Stimulated activated CD8-positive, alpha-beta memory T cell treated with anti-CD3 and anti-CD28 coated beads, Interleukin-4, amount 100 ng/mL, for 4 hours (primary cell): ENCODE measurements at places on chromosomes 4 and X.

- DNase-seq = no peak
Observed at GRCh38 chr4:159046683-159047082, 56.2 kb upstream of the RAPGEF2 start.

DNA sequence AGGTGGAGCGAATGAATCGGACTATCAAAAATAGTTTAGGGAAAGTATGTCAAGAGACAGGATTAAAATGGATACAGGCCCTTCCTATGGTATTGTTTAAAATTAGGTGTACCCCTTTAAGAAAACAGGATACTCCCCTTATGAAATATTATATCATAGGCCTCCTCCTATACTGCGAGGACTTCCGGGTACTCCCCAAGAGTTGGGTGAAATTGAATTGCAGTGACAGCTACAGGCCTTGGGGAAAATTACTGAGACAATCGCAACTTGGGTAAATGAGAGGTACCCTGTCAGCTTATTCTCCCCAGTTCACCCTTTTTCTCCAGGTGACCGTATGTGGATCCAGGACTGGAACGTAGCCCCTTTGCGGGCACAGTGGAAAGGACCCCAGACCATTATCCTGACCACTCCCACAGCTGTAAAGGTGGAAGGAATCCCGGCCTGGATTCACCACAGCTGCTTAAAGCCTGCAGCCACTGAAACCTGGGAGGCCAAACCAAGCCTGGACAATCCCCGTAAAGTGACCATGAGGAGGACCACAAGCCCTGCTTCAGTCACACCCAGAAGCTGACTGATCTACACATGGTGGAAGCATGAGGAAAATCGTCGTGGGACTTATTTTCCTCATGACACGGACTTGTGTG is 1138.1 kb downstream of the ARAP2 start:
- DNase-seq = no peak

- DNase-seq = no peak
Observed at GRCh38 chrX:110703641-110704040, 92.0 kb downstream of the CHRDL1 start.

DNA sequence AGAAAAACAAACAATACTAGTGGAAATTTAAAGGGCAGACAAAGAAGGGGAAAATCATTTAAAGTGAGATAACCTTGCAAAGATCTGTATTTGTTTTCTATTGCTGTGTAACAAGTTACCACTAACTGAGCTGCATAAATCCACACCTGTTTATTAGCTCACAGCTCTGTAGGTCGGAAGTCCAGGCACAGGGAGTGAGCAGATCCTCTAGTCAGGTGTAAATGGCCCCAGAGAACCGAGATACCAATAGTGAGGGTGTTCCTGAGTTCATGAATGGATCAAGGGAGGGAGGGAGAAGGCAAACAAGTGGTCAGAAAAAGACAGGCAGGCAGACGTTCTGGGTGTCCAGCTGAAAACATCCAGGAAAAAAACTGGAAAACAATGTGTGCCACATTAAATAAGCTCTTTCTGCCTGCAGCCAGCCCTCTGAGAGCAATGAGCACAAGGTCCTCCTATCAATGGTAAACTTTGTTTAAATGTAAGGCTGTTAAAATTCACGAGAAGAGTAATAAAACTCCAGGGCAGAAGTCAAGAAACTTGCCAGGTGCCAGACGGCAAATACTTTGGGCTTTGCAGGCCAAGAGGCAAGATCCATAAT is 25.0 kb downstream of the ADGRA3 start:
- DNase-seq = no peak

DNA sequence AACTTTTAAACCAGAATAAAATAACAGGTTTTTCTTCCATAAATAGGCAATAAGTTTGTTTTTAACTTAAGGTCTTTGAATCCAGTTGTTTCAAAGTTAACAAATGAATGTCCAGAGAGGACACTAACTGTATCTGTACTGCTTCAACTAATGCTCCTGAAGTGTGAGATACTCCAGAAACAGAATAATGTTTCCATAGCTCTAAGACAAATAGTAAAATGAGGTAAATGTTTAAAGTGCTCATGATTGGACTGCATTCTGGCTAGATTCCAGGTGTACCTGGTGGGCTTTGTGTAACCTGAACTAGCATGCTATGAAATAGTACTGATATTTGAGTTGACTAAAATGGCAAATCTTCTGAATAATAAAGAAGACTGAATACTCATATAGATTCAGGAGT is 51.7 kb downstream of the METTL14 start:
- DNase-seq = no peak

- no peak for DNase-seq
Observed at GRCh38 chr4:90824266-90825150, 697.3 kb downstream of the CCSER1 start.

DNA sequence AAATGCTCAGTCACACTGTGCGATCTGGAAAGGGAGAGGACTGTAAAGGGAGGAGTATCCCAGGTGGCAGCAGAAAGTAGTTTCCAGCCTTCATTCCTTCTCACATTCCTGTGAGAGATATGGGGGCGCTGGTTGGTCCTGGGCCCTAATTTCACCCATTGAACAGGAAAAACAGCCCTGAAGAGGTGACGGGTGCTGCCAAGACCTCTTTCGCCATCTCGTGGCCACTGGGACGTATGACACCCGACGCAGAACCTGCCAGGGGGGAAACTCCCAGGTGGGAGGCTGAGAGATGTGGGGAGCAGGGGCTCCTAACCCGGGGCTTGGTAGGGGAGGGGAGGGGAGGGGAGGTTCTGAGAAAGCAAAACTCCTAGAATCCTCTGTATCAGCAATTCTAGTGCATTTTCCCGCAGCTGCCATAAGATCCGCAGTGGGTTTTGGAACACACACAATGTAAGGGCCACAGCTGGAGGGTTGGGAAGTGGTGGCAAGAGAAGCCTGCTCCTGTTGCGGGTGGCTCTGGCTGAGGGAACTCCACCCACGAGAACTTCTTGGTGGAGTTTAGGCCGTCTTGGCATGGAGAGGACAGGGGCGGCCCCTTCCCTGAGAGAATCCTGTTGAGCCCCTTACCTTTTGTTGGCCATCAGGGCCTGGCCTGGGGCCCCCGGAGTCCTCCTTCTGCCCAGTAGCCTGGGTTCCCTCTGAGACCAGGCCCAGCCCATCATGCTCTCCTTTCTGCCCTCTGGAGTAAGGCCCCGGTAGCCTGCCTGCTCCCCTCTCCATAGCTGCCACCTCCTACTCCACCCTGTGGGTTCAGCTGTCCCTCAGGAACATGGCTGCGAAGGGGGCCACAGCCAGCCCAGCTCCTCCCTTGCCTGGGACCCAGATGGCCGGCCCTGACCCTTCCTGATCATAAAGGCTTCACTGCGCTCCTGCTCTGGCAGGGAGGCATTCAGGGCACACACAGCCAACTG is 134.1 kb downstream of the OR13H1 start:
- DNase-seq = no peak

- DNase-seq = no peak
Observed at GRCh38 chr4:40688446-40689095, 58.9 kb upstream of the RBM47 start.

GRCh38 chr4:158172261-158173258 is at the start of gene GASK1B:
TSS of gene GASK1B (minus strand) at chr4:158173025. CDS start at chr4:158171375, 1,650 bp downstream.
- no peak for DNase-seq

DNA sequence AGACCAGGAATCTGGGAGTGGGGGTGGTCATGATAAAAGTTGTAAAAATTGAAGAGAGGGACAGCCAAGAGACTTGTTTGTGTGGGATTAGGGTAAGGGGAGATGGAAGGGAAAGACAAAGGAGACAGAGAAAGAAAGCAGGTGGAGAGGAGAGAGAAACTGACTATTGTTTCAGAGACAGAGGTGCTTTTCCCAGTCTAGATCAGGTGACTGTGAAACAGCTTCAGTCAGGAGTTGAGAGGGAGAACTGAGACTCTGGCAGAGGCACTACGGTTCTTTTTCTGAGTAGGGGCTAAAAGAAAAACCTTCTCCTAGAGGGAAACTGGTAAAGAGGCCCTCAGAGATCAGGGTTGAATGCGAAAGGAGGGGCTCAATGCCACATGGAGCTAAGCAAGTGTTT is 106.4 kb downstream of the KDR start:
- no peak for DNase-seq

- no peak for DNase-seq
Observed at GRCh38 chr4:79178760-79179159, 147.1 kb downstream of the NAA11 start.

DNA sequence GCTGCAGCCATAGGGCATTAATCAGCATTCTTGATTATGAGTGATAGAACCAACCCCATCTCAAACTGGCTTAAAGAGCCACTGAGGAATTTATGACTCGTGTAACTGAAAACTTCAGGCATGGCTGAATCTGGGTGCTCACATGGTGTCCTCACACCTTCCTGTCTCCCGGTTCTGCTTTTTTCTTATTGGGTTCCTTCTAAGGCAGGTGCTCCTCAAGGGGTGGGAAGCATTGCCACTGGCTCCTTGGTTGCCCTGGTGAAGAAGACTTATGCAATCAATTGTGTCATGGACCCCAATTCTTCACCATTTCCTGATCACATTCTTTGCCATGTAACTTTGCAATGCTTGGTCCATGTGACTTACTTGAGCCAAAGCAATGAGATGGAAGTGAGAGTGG is 4.3 kb upstream of the ZCCHC4 start:
- DNase-seq = no peak
